ENCODE measurements at places on chromosomes 11 and 22.

- no peak for DNase-seq
Measured at GRCh38 chr11:111225881-111226280, 19.6 kb upstream of the POU2AF2 start.

- no peak for DNase-seq
Measured at GRCh38 chr11:58438486-58438885, 3.5 kb downstream of the OR5B12 start.

GRCh38 chr11:29129844-29130243 lies 887.0 kb downstream of the KCNA4 start:
- DNase-seq: no peak

DNA sequence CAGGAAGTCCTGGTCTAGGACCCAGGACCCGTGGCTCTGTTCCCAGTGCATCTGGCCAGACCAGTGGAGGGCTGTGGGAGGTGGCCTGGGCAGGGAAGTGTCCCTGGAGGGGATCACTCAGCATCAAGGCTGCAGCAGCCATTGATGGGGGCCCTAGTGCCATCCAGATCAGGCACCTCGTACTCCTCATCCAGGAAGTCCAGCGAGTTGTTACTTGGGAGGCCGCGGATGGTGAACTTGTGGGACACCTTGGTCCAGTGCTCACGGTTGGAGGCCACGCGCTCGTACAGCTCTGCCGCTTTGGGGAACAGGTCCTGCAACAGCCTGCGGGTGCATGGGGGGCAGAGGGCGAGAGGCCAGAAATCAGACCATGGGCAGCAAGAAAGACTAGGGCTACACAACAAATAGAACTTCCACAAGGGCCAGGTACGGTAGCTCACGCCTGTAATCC lies 96.9 kb downstream of the PDE2A start:
- DNase-seq: no peak

Measured in activated CD8-positive, alpha-beta memory T cell treated with anti-CD3 and anti-CD28 coated beads for 1 hour (primary cell).